ENCODE measurements at places on chromosomes 5 and 9.

GRCh38 chr5:175866377-175866907, 4.9 kb upstream of the CPLX2 start:
- no peak for DNase-seq

GRCh38 chr9:121950441-121950840, 142.7 kb downstream of the TTLL11 start:
- no peak for DNase-seq

- no peak for DNase-seq
Observed at GRCh38 chr9:75410405-75410804, 322.1 kb downstream of the OSTF1 start.

DNA sequence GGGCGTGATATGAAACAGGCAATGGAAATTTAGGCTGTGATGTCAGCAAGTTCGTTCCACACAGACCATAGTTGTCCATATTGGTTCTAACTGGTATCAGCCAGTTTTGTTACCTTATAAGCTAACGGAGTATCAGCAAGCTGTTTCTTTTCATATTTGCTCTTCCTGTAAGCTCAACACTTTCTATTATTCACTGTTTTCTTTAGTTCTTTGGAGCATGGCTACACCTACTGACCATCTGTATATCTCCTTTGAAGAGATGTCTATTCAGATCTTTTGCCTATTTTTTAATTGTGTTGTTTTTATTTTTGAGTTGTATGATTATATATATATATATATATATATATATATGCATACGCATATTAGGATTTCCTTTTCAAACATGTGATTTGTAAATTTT, 1057.2 kb upstream of the CDH10 start:
- DNase-seq = no peak

DNA sequence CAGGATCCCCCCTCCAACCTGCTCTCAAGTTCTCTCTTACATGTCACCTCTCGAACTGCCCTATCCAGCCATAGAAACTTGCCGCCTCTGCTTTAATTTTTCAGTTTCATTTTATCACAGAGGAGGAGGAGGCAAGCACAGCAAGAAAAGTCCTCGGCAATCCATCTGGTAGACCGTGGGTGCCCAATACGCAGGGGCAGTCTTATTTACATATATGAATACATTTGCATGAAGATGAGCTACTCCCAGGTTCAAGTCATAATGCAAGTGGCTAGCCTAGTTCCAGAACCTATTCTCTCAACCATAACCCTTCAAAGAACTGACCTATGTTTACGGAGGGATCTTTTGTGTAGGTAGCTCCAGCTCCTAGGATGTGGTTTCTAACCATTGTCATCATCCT, 223.2 kb upstream of the PANK3 start:
- no peak for DNase-seq

DNA sequence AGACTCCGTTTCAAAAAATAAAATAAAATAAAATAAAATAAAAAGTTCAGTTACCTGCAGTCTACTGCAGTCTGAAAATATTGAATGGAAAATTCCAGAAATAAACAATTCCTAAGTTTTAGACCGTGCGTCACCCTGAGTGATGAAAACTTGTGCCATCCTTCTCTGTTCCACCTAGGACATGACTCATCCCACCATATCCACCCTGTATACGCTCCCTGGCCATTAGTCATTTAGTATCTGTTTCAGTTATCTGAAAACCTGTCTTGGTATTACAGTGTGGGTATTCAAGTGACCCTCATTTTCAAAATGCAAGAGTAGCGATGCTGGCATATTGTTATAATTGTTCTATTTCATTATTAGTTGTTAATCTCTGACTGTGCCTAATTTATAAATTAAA, 51.8 kb upstream of the TEX48 start:
- DNase-seq = no peak

DNA sequence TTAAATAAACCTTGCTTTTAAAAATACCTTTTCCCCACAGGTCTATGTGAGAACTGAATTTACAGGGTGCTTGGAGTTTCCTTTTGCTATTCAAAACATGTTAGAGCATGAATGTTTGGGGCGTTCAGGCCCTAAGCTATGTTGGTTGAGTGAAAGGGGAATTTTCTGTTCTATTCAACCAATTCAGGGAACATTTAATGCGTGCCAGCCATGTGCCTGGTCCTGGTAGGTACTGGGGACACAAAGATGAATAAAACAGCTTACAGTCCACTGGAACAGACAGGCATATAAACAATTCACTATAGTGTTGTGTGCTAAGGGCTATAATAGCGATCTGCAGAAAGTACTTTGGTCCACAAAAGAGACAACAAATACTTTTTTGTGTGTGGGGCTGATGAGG, 108.5 kb downstream of the ZSWIM6 start:
- DNase-seq = no peak

DNA sequence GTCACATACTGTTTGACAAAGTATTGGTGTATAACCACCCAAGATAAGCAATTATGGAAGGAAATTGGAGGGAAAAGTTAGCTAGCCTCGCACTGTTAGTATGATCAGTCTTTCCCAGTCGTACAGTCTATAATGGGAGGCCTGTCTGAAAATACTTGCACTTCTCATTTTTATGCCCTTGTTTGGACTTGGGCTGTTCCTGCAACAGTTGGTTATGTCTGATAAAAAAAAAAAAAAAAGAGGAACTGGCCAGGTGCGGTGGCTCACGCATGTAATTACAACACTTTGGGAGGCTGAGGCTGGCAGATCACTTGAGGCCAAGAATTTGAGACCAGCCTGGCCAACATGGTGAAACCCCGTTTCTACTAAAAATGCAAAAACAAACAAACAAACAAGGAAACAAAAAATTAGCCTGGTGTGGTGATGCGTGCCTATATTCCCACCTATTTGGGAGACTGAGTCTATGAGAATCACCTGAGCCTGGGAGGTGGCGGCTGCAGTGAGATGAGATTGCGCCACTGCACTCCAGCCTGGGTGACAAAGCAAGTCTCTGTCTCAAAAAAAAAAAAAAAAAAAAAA, 58.3 kb upstream of the ANKRD33B start:
- DNase-seq = no peak

DNA sequence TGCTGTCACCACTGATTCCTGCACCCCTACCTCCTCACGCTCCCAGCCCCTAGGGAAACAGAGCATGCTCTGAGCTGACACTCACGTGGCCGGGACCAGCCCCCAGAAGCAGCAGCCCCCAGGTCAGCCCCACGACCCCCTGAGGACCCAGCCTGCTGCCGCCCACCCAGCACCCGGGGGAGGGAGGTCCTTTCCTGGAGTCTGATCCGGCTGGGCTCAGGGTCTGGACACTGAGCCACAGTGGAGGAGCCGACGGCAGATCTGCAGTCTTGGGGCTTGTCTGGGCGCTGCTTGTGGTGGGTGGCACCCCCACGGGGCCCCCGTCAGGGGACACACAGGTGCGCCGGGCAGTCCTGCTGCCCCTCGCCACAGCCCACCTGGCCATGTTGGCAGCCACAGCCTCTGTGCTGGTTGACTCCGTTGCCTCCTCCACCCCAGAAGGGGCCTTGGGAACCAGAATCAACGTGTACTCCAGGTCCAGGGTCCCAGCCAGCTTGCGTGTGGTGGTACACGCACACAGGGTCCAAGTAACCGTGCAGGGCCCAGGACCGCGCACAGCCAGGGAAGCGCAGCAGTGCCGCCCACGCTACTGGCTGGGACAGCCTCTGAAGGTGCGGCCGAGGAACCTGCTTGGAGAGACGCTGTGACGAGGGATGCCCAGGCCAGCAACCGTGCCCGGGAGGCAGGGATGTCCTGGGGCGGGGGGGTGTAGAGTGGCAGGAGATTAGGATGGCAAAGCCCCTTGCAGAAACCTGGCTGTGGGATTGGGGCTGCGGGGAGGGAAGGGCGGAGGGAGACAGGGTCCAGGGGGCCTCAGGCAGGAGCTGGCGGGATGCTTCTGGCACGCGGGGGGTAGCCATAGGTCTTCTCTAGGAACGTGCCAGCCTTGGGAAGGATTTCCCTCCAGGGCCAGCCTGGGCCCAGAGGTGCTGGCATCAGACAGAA, 3.5 kb downstream of the DNLZ start:
- no peak for DNase-seq

GRCh38 chr9:84829997-84830696, 160.6 kb downstream of the NTRK2 start:
- DNase-seq = no peak
